ENCODE measurements at places on chromosomes 5 and 9. TPM values are rescaled to one million over a fixed set of nuclear protein-coding genes. Genes with fewer than 3 reads are reported as not detected.

ANKRD34B gene
- 0.47 TPM for total RNA-seq

DNA sequence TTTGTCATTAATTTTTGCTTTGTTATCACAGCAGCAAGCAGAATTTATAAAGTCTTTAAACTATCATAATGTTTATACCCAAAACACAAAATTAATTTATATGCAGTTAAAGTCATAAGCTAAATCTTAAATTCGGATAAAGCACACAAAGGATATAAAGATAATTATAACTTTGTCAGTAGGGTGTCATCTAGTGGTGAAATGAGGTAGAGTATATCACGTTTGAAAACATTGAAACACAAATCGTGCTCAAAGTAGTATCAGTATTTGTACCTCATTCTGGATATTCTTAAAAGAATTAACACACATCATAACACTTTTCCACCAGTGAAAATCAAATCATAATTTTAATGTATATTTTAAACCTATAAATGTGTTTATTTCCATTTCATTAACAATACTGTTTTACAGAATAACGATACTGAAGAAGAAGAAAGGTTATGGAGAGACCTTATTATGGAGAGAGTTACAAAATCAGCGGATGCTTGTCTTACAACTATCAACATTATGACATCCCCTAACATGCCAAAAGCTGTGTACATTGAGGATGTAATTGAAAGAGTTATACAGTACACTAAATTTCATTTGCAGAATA is 129.5 kb downstream of the NIPBL start:
- no peak overlapping the region for H3K4me3 ChIP-seq
- no peaks in the 10 kb centered on the region for H3K4me1 ChIP-seq
- H3K27me3 ChIP-seq: no peaks in the 10 kb centered on the region
- H3K27ac ChIP-seq: no peak overlapping the region
- peaks cover 23% of the 10 kb centered on the region for H3K36me3 ChIP-seq
- no peak for DNase-seq

DNA sequence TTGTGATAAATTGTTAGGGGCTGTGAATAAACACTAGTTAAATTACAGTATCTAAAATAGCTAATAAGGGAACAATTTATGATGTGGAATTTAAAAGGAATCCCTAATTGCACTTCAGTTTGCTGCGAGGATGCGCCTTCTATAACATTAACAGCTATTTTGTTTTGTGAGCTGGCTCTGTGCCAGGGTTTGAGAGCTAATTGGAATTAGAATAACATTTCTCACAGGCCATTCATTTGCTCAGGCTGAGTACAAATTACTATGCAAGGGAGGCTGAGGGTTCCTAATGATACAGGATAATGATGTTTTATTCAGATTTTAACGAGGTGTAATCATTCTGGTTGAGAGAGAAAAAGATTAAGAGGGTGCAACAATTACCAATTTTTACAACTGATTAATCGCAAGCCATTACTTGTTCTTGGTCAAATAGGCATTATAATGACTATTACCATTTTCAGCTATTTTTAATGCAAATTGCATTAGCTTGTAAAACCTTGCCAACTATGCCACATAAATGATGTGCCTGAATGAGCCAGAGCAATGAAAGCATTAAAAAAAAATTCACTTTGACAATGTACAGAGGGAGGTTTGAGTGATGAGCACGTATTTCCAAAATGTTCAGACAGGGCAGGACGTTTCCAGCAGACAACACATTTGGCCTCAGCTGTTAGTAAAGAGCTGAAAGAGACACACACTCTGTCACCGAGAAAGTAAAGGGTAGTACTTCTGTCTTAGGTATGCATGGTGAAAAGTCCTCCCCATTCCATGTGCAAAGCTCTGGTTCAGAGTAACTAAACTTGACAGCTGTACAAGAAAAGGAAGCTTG is 576.5 kb downstream of the TLE1 start:
- H3K4me3 ChIP-seq: no peak overlapping the region
- H3K36me3 ChIP-seq: no peaks in the 10 kb centered on the region

CDH10 gene
- 0.78 TPM for total RNA-seq

IRX4 gene
- not detected for total RNA-seq

MARCHF11 gene
- not detected for total RNA-seq

CDX1 gene
- not detected for total RNA-seq

GRCh38 chr9:121658166-121658565 is 6.7 kb downstream of the DAB2IP start:
- peak overlapping the region; percentile 67 for H3K27ac ChIP-seq
- no peak for DNase-seq
- peaks cover 29% of the 10 kb centered on the region for H3K4me1 ChIP-seq
- no peaks in the 10 kb centered on the region for H3K36me3 ChIP-seq

DNA sequence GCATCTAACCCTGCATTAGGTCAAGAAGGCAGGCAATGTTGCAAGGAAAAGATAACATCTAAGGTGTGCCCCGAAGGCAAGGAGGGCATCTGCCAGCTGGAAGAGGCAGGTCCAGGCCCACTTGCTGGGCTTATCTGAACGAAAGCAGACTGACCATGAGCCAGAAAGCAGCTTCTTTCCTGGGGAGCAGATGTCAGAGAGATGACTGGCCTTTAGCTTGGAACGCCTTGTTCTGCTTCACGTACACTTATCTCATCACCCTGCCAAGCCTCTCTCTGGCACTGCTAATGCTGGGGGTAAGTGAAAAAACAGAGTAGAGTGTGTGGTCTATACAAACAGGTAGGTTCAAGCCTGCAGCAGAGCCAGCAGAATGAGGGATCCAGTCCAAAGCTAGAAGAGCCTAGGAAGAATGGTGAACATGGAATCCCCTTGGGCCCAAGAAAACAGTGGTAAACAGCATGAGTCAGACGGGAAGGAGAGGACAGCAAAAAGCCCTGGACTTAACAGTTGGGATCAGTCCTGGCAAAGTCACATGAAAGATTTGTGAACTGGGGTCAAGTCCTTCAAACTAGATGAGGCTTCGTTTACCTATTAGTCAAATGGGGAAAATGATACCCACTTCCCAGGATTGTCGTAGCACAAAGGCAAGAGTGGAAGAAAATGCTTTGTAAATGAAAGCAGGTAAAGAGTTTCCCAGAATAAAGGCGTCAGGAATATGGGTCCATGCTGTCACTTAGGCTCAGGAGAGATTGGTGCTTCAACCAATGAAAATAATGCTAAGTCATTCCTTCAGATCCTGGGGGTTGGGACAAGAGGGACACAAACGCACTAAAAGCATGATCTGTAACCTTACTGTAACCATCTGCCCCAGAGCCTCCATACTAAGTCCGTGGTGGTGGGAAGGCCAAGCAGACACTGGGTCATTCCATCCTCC is 200.9 kb downstream of the SLIT3 start:
- H3K27me3 ChIP-seq: no peaks in the 10 kb centered on the region
- H3K4me3 ChIP-seq: no peak overlapping the region
- H3K4me1 ChIP-seq: no peaks in the 10 kb centered on the region
- no peak for DNase-seq

TMEM141 gene
- 78.7 TPM for total RNA-seq

GRCh38 chr5:95620870-95621838 is 1.3 kb downstream of the GPR150 start:
- no peaks in the 10 kb centered on the region for H3K36me3 ChIP-seq
- peak overlapping the region; percentile 59 for H3K4me3 ChIP-seq
- no peaks in the 10 kb centered on the region for H3K27me3 ChIP-seq
- H3K4me1 ChIP-seq: peaks cover 18% of the 10 kb centered on the region

DNA sequence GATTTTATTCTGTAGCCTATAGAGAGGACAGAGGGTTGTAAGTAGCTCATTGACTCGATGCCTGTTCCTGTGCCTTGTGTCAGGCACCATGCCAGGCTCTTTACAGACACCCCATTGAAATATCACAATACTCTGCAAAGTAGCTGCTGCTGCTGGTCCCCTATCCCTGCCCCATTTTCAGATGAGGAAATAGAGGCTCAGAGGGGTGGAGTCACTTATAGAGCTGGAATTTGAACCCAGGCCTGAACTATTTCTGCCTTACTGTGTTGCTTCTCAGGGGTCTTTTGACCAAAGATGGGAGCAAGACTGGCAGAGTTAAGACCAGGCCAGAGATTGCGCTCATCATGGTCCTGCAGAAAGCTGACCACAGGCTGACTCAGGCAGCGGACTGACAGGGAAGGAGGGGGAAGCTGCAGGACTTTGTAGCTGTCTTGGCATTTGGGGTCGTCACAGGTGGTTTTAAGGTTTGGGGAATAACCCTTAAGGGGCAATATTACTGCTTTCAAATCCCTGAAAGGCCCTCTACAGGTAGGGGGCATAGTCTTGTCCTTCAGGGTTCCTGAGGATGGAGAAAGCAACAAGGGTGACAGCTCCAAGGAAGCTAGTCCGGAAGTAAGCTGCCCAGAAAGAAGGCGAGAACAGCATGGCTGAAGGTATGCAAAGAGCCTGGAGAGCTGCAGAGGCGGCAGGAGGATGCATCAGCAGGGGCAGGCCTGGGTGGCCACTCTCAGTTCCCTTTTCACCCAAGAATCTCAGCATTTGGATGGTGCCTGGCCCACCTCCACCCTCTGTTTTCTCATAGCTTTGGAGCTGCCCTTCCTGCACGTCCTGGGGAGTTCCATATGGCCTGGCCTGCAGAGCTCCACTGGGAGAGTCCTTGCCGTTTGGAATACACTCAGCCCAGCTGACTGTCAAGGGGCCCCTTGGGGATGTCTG is 18.3 kb upstream of the NDST1 start:
- H3K27me3 ChIP-seq: no peaks in the 10 kb centered on the region
- peak overlapping the region; percentile 17 for H3K4me3 ChIP-seq
- H3K36me3 ChIP-seq: no peaks in the 10 kb centered on the region
- H3K27ac ChIP-seq: peak overlapping the region; percentile 94

GFI1B gene
- 3.5 TPM for total RNA-seq

DNA sequence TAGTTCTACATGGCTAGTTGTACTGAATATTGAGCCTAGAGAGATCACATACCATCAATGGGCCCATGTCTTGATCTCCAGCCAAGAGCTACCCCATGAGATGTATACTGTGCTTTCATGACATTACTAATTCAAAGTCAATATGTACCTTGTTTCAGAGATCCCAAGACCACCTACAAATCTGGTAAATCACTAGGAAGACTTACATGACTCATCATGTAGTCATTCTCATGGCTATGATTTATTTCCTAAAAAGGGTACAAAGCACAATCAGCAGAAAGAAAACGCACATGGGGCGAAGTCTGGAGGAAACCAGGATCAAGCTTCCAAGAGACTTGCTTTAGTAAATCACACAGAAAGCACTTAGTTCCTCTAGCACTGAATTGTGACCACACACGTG is 103.0 kb downstream of the PCSK5 start:
- H3K27ac ChIP-seq: no peak overlapping the region
- no peaks in the 10 kb centered on the region for H3K4me1 ChIP-seq
- no peaks in the 10 kb centered on the region for H3K36me3 ChIP-seq
- no peak overlapping the region for H3K4me3 ChIP-seq
- H3K27me3 ChIP-seq: no peaks in the 10 kb centered on the region

Measured in upper lobe of left lung (tissue), 6 donors.